NCI-H2029 (cell line): ENCODE measurements at places on chromosomes 2 and 18.

DNA sequence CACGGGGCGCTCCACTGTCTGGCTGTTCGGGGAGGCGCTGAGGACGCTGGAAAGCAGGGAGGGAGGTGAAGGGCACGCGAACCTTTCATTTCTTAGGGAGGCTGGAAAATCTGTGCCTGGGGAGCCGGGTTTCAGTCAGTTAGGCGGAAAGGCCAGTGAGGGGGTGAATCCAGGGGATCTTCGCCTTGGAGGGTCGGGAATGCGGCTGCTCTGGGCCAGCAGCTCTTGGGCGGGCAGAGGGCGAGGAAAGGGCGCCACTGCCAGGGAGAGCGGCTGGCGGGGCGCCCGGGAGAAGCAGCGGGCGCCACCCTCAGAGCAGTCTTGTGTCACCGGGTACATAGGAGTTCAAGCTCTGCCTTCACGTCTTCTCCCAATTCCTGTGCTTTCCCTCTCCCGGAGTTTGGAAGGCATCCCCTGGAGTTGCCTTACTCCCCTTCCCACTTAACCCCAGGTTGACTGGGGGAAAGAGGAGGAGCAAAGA is 1.4 kb downstream of the CCDC85A start:
- no peak for DNase-seq

DNA sequence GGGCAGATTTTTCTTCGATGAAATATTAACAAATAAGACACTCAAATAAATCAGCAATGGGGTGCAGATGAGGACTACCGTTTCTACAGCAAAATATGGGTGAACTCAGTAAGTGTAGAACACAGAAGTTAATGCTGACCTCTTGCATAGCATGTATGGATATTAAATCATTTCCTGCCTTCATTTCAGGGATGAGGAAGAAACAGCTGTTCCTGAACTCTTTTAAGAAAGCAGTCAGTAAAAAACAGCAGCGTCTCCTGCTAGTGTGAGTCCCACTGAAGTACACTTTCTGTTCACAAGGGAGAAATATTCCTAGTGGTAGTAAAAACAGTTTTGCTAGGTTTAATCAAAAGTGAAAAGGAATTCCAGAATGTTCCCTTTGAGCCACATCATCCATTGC is 379.0 kb downstream of the ZEB2 start:
- DNase-seq, result no peak

DNA sequence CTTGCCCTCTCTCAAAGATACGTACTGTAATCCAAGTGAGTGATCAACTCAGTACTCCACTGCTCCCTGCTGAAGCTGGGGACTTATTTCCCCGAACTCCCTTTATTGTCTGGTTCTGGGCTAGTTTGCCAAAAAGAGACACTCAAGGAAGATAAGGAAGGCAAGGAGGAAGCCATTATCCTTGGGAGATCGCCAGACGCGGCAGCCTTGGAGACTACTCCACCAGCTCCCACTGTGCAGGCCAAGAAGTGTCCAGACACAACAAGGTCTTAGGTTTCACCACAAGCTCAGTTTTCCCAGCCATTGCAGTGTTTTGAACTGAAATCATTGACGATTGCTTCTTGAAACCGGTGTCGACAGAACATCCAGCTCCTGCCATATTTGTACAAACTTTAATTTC is 439.6 kb upstream of the UBE2E3 start:
- no peak for DNase-seq

GRCh38 chr2:71498261-71498701 is 44.9 kb downstream of the DYSF start:
- no peak for DNase-seq

DNA sequence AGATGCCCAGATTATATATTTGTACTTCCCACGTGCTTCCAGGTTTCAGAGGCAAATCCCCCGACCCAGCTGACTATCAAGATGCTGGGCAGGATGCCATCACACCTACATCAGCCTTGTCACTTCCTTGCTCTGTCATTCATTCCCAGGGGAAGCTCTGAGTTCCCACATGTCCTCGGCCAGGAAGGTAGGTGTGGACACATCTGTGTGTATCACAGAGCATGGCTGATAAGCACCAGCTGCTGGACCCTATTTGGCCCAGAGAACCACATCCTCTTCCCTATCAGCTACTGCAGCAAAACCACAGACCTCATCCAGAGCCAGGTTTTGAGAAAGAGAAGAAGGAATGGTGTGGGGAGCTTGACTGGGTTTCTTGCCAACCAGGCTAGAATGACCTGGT is 31.9 kb upstream of the ITGA6 start:
- no peak for DNase-seq

- DNase-seq, result no peak
Measured at GRCh38 chr2:106189325-106189724, 4.8 kb downstream of the UXS1 start.

- no peak for DNase-seq
Measured at GRCh38 chr2:86172610-86173009, 22.7 kb downstream of the IMMT start.

GRCh38 chr18:78753240-78753639 is 226.4 kb upstream of the SALL3 start:
- no peak for DNase-seq

DNA sequence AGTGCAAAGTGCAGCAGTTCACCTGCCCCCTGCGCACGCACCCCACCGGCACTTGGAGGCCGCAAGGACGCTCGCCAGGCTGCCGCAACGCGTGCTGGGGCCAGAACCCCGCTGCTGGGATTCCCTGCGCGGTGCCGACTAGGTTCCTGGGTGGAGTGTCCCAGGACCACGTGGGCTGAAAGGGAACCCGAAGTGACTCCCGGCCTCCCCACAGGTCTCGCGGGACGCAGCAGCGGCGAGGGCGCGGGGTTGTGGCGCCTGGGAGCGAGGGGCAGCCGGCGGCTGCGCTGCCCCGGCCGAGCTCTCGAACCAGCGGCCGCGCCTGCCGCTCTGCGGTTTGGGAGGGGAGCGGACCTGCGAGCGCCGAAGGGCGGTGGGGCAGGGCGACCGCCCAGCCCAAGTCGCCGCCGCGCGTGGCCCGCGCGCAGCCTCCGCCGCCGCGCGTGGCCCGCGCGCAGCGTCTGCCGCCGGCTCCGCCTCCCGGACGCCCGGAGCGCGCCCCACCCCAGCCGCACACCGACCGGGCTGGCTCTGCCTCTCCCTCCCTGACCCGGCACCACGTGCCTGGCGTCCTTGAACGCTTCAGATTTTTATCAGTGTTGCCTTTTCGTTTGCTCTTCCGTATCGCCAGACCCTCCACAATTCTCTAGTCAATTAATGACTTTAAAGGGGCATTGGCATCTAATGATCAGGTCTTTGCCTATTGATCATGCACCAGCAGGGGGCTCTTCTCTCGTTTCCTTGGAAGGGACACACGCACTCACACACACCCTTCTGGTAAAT is at the start of gene FTCDNL1:
Gene FTCDNL1, minus strand, starts transcription at position 475 of the 783 bp plus-strand sequence. CDS start 2,230 bp downstream, outside the sequence.
- DNase-seq, result peak; percentile 35

GRCh38 chr2:24438106-24438505 is 52.9 kb upstream of the NCOA1 start:
- no peak for DNase-seq

DNA sequence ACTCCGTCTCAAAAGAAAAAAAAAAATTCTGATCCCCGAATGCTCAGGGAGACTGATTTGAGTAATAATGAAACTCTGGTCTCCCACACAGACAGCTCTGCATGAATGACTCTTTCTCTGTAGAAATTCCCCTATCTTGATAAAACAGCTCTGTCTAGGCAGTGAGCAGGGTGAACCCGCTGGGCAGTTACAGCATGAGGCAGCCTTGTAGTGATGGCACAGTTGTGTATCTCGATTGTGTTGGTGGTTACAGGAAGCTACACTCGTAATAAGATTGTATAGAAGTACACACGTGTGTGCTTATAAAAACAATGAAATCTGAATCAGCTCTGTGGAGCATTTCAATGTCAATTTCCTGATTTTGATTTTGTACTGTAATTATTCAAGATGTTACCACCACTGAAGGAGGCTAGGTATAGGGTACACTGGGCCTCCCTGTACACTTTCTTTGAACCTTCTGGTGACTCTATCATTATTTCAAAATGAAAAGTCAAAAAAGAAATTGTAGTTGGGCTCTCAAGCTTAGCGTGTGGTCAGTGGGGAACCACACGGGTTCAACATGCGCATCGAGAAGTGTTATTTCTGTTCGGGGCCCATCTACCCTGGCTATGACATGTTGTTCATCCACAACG is 34.9 kb upstream of the ATP8B1 start:
- no peak for DNase-seq
